Activated CD4-positive, alpha-beta T cell treated with anti-CD3 and anti-CD28 coated beads for 36 hours (primary cell): ENCODE measurements at places on chromosomes 4 and X. TPM values are rescaled to one million over a fixed set of nuclear protein-coding genes. Genes with fewer than 3 reads are reported as not detected.

DNA sequence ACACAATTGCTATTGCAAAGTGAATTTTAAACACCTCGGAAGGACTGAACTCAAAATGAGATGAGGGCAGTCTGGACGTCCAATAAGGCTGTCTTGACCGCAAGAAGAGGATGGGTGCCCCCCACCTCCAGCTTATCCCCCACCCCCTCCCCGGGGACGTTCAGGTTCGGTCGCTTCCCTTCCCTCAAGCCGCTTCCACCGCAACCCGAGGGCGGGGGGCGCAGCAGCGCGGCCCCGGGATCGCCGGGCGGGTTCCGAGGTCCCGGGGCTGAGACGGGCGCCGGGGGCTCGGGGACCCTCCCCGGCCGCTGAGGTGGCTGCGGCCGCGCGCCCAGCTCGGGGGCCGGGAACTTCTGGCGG lies 480 bp downstream of the USP46 start:
- H3K36me3 ChIP-seq: peaks cover 11% of the 10 kb centered on the region
- DNase-seq: peak; percentile 10
- H3K27ac ChIP-seq: no peak overlapping the region
- H3K27me3 ChIP-seq: peaks cover 12% of the 10 kb centered on the region
- peak overlapping the region; percentile 80 for H3K4me3 ChIP-seq

DNA sequence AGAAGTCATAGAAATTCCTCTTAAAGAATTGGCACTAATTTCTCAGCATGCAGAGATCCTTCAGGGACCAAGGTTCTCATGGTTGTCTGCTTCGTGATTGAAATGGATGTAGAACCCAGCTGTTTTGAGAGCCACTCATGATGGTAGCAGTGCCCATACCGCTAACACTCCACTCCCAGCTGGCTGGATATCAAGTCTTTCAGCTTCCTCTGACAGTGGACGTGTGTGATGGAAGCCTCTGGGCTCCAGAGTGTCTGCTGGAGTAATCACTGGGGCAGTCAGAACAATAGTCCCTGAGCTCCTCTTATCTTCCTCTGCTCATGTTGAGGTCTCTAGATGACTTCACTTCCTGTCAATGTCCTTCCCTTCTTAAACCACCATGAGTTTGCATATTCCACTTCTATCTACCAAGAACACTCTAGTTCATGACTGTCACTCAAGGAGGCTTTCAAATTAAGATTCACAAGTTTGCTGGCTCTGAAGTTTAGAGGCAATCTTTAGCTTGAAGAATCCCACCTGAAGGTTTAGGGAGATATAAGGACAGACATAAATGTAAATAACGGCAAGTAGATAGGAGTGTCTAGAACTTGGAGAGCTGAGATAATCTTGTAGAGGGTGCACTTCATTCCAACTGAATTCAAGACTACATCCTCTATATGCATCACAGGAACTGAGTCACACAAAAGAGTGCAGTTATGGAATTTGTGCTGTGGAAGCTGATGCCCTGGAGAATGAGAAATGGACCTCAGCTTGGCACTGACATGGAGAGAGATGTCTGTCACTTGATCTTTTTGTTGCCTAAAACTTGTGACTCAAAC lies 64.5 kb upstream of the WDR1 start:
- H3K36me3 ChIP-seq: peaks cover 3% of the 10 kb centered on the region
- H3K4me3 ChIP-seq: peak overlapping the region; percentile 26
- H3K4me1 ChIP-seq: peaks cover 31% of the 10 kb centered on the region
- no peaks in the 10 kb centered on the region for H3K27me3 ChIP-seq

DNA sequence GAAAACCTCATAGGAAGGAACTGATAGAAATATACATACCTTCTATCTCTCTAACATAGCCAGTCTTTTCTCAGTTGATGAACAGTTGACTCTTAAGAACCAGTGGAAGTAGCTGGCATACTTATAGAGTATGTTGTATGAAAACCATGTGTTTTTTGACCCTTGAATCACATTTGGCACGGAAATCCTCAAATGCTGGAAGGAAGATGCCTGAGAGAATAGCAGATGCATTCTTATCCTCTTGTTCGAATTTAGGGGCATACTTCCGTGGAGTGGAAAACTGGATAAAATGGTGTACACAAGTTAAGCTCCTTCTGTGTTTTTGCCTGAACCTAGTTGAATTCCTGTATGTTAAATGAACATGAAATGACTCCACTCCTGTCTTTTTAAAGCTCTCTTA lies 145.5 kb downstream of the PCDH7 start:
- no peaks in the 10 kb centered on the region for H3K36me3 ChIP-seq
- DNase-seq: no peak
- no peak overlapping the region for H3K27ac ChIP-seq
- H3K27me3 ChIP-seq: no peaks in the 10 kb centered on the region
- no peak overlapping the region for H3K4me3 ChIP-seq

DNA sequence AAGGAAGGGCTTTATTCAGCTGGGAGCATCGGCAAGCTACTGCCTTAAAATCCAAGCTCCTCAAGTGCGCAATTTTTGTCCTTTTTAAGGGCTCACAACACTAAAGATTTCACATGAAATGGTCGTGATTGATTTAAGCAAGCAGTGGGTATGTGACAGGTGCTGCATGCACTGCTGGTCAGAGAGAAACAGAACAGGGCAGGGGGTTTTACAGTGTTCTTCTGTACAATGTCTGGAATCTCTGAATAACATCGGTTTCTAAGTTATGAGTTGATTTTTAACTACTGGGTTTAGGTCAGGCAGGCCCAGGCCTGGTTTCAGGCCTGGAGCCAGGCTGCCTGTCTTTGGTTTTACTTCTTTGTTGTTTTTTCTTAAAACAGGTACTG lies 6.0 kb downstream of the UGT2B17 start:
- no peak overlapping the region for H3K4me3 ChIP-seq
- no peak for DNase-seq
- H3K36me3 ChIP-seq: no peaks in the 10 kb centered on the region
- H3K4me1 ChIP-seq: no peaks in the 10 kb centered on the region
- no peaks in the 10 kb centered on the region for H3K27me3 ChIP-seq
- H3K27ac ChIP-seq: no peak overlapping the region

DNA sequence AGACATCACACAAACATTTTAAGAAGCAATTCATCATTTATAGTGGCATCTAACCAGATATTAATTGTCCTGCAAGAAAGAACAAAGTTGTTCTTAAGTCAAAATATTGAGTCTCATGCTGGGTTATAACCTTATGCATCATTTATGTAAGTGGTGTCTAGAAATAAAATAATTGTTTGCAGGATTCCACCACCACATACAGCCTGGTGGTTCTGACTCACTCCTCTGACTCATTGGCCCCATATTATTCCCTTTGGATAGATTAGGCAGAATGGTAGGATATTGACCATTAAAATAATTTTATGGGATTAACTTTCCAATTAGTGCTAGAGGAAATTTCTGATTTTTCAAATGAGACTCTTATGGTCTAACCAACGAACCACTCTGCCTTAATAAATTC lies 384.5 kb downstream of the GRXCR1 start:
- no peaks in the 10 kb centered on the region for H3K36me3 ChIP-seq
- no peak overlapping the region for H3K27ac ChIP-seq
- H3K27me3 ChIP-seq: no peaks in the 10 kb centered on the region

- peaks cover 14% of the 10 kb centered on the region for H3K36me3 ChIP-seq
- H3K4me3 ChIP-seq: peak overlapping the region; percentile 79
- H3K4me1 ChIP-seq: peaks cover 19% of the 10 kb centered on the region
- peak; percentile 20 for DNase-seq
- peak overlapping the region; percentile 47 for H3K27ac ChIP-seq
These were observed 664 bp downstream of the MED12 start for GRCh38 chrX:71118985-71119535.

Gene GABRG1
- total RNA-seq: not detected

GRCh38 chrX:12903646-12904045 lies 2.8 kb upstream of the TLR8 start:
- no peaks in the 10 kb centered on the region for H3K27me3 ChIP-seq
- peaks cover 2% of the 10 kb centered on the region for H3K4me1 ChIP-seq
- H3K36me3 ChIP-seq: no peaks in the 10 kb centered on the region
- H3K27ac ChIP-seq: no peak overlapping the region

Gene SLC6A14
- not detected for total RNA-seq

DNA sequence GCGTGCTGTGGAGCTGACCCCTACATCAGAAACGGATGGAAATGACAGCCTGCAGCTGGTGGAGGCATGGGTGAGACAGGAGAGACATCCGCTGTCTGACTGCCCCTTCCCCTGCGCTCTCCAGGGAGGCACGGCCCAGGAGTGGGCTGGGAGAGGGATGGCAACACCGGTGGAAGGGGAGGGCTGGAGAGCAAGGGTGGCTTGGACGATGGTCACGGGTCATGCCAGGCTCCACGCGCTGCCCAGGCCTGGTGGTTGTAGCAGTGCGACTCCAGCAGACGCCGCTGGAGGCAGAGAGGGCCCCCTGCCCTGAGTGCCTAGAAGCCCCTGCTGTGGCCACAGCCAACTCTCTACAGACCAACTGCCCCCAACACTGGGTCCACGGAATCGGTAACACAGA lies 47.9 kb downstream of the GAK start:
- H3K4me1 ChIP-seq: peaks cover 14% of the 10 kb centered on the region
- H3K27ac ChIP-seq: no peak overlapping the region
- DNase-seq: no peak
- H3K36me3 ChIP-seq: peaks cover 22% of the 10 kb centered on the region
- no peak overlapping the region for H3K4me3 ChIP-seq

- H3K27me3 ChIP-seq: peaks cover 2% of the 10 kb centered on the region
- no peak for DNase-seq
- peaks cover under 1% of the 10 kb centered on the region for H3K36me3 ChIP-seq
- peaks cover 11% of the 10 kb centered on the region for H3K4me1 ChIP-seq
- no peak overlapping the region for H3K27ac ChIP-seq
These were observed 6.7 kb upstream of the DCTD start for GRCh38 chr4:182923796-182924340.

DNA sequence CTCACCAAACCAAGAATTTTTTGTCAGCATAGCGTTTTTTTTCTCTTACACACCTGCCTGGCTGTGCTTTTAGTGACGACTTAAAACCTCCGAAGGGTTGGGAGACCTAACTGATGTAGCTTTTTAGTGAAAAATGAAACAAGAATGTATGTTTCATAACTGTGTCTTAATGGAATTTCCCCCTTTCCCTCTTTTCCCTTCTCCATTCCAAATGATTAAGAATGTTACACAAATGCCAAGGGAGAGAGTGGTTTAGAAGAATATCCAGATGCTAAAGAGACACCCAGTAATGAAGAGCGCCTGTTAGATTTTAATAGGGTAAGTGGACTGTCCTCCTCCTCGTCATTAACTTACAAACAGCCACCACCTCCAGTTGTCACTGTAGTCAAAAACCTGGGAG lies 33.2 kb upstream of the TBC1D14 start:
- no peak for DNase-seq
- no peaks in the 10 kb centered on the region for H3K27me3 ChIP-seq
- H3K4me1 ChIP-seq: no peaks in the 10 kb centered on the region
- peaks cover 35% of the 10 kb centered on the region for H3K36me3 ChIP-seq
- no peak overlapping the region for H3K27ac ChIP-seq

DNA sequence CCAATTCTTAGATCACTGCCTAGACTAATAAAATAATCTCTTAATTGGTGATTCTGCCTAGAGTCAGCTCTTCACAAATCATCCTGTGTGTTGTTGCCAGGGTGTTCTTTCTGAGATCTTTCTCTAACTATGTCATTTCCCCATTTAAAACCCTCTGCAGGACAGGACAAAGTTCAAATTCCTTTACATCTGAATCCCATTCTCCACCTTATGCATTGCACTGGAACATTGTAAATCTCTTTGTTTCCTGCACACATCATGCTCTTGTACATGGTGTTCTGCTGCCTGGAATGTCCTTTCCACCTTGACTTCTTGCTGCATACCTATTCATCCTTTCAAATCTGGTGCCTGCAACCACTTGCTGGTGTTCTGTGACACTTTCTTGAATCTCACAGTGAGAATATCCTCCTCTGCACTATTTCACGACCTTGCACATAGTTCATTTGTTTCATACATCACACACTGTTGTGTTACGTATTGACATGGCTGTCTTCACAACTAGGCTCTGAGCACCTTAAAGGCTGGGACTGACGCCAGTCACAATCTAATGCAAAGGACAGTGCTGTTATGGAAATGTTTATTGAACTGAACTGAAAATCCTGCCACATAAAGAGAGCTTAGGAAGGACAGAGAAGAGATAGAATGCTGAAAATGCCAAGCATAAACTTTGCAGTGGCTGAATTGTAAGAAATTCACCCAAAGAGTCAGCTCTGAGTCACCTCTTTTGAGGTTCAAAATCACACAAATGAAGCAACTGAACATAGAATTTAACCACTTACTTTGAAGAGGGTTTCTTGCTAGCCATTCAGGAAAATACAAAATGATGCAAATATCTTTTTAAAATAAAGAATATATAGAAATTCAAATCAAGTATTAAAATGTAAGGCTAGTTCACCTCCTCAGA lies 26.4 kb upstream of the SMIM14 start:
- no peaks in the 10 kb centered on the region for H3K36me3 ChIP-seq
- no peak overlapping the region for H3K27ac ChIP-seq
- H3K4me1 ChIP-seq: no peaks in the 10 kb centered on the region
- DNase-seq: no peak

Gene SSX2
- total RNA-seq: not detected
